CD4-positive, CD25-positive, alpha-beta regulatory T cell (primary cell): ENCODE measurements at places on chromosomes 11 and 22.

DNA sequence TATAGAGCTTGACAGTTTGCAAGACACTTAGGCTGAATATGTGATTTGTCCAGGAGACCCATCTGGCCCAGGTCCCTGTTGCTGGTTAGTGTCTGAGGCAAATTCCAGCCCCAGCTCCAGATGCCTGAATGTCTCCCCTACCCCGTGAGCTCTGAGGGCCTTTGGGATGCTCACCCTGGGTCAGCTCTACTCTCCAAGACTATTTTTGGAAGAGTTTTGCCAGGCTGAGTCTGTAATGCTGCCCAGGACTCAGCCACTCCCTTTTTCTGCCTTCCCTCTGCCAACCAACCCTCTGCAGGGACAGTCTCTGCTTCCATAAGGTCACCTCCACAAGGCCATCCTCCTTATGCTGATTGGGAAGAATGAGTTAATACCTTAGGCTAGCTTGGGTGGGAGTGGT is 66.3 kb downstream of the CABIN1 start:
- no peak for DNase-seq
- H3K4me3 ChIP-seq = no peak overlapping the region
- H3K27ac ChIP-seq = no peak overlapping the region
- peaks cover 59% of the 10 kb centered on the region for H3K36me3 ChIP-seq
- no peaks in the 10 kb centered on the region for H3K4me1 ChIP-seq

GRCh38 chr11:13440100-13440855 is 22.7 kb downstream of the BTBD10 start:
- H3K27me3 ChIP-seq = no peaks in the 10 kb centered on the region
- peaks cover 15% of the 10 kb centered on the region for H3K4me1 ChIP-seq

DNA sequence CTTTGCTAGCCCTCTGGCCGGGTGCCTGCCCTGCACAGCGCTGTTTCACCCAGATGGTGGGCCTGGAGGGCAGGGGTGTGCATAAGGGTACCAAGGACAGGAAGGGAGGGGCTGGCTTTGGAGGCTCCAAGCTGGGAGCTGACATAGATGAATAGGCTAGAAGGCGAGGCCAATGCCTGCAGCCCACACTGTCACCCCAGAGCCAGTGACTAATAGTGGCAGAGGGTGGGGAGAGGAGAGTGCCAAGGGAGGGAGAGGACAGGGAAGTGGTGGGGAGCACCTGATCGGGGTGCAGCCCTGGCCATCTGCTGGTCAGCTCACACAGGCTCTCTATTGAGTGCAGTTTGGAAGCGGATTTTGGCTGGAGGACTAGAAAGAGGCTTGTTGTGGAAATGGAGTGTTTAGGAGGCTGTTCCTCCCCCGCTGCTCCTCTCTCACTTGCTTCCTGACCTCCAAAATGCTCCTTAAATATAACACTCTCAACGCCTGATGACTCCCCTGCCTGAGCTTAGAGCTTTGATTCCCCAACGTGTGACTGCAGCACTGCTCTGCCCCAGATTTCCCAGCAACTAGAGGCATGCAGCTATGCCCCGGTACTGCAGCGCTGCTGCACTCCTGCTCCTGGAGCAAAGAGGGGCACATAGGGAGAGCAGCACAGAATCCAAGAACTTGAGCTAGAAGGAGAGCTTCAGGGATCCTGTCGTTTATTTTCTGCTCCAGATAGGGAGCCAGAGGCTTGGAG is 89.2 kb downstream of the GRAMD1B start:
- H3K36me3 ChIP-seq = no peaks in the 10 kb centered on the region
- H3K4me3 ChIP-seq = no peak overlapping the region
- no peak overlapping the region for H3K27ac ChIP-seq
- peaks cover 5% of the 10 kb centered on the region for H3K4me1 ChIP-seq

DNA sequence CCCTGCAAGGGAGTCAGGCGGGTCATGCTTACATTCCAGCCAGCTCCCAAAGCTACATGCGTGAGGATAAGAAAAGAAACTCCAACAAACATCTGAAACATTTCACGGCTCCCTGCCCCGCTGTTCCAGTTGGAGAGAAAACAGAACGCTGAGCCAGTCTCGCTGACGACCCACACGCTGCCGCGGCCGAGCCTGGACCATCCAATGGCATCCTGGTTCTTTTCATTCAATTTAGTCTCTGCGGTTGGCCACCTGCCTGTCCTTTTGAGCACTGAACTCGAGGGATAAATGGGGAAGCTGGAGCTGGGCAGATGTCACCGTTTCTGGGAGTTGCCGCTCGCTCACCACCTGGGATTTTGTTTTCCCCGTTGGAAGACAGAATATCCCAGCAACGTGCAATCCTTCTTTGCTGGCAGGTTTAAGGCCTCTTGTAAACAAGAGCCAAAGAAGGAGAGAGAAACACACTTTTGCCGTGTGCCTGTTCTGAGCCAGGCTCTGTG is 45.3 kb upstream of the SHISAL1 start:
- DNase-seq = no peak
- no peak overlapping the region for H3K4me3 ChIP-seq
- no peaks in the 10 kb centered on the region for H3K27me3 ChIP-seq
- no peak overlapping the region for H3K27ac ChIP-seq
- no peaks in the 10 kb centered on the region for H3K36me3 ChIP-seq

GRCh38 chr22:33807470-33807869 is 112.8 kb downstream of the LARGE1 start:
- H3K4me3 ChIP-seq = no peak overlapping the region
- DNase-seq = no peak
- no peaks in the 10 kb centered on the region for H3K4me1 ChIP-seq
- no peak overlapping the region for H3K27ac ChIP-seq

DNA sequence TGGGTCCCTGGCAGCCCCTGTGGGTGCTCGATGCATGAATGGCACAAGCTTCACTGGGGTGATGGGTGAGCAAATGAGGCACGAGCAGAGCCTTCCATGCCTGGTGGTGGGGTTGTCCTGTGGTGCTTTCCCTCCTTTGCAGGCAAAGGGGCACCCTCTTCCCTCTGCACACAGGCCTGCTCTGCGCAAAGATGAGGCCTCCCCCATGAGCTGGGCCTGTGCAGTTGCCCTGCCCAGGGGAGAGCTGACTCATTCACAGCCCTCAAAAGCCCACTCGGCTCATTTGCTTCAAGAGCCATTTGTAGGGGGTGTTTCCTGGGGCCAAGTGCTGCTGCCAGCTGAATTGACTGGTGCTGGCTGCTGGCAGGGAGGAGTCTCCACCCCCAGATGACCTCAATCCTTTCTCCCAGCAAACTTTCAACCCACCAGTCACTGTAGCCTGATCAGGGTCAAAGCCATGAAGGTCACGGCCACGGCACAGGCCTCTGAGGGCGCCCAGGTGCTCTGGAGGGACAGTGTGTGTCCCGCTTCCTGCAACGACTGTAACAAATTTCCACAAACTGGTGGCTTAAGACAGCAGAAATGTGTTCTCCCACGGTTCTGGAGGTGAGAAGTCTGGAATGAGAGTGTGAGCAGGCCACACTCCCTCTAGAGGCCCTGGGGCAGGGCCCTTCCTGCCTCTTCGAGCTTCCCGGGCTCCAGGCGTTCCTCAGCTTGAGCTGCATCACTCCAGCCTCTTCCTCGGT is 48.8 kb upstream of the ANO1 start:
- no peaks in the 10 kb centered on the region for H3K27me3 ChIP-seq
- H3K4me1 ChIP-seq = no peaks in the 10 kb centered on the region
- no peaks in the 10 kb centered on the region for H3K36me3 ChIP-seq
- DNase-seq = no peak

- H3K4me3 ChIP-seq = peak overlapping the region; percentile 29
- DNase-seq = peak; percentile 11
- no peaks in the 10 kb centered on the region for H3K27me3 ChIP-seq
- no peaks in the 10 kb centered on the region for H3K36me3 ChIP-seq
Measured at GRCh38 chr11:17161515-17161914, 46.3 kb downstream of the PIK3C2A start.

DNA sequence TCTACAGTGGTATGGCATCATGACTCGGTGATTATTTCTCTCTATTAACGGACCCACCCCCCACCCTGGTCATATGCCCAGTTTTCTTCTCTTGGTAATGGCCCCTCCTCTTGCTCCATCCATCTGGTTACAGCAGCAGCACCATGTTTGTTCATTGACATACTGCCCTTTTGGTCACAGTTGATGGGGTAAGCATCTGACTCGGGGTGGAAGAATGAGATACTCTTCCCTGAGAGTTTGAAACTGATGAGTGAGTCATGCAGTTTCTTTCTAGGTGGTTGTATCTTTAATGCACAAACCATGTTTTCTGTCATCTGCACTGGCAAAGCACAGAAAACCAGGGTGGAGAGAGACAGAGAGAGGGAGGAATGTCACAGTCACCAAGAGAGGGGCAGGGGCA is 126.0 kb downstream of the SYN3 start:
- DNase-seq = no peak
- H3K4me3 ChIP-seq = no peak overlapping the region
- no peaks in the 10 kb centered on the region for H3K27me3 ChIP-seq
- H3K36me3 ChIP-seq = no peaks in the 10 kb centered on the region
- no peak overlapping the region for H3K27ac ChIP-seq

DNA sequence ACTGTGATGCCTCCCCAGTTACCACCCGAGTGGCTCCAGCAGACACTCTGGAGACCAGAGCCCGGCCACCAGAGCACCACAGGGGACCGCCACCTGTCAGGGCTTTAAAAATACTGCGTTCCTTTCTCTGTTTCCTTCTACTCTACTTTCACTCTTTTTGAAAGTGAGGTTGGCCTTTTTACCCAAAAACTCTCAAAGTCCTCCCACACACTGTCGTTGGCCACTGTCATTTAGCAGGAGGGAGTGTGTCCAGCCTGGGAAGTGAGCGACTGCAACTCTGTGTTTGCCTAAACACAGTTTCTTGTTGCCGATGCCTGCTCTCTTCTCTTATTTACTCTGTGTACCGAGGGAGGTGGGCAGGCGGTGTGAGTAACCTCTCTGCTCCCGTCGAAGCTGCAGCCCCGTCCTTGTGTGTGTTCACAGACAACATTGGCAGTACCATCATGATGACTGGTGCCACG is 90.8 kb upstream of the CLDN5 start:
- peaks cover 10% of the 10 kb centered on the region for H3K4me1 ChIP-seq
- no peak for DNase-seq

DNA sequence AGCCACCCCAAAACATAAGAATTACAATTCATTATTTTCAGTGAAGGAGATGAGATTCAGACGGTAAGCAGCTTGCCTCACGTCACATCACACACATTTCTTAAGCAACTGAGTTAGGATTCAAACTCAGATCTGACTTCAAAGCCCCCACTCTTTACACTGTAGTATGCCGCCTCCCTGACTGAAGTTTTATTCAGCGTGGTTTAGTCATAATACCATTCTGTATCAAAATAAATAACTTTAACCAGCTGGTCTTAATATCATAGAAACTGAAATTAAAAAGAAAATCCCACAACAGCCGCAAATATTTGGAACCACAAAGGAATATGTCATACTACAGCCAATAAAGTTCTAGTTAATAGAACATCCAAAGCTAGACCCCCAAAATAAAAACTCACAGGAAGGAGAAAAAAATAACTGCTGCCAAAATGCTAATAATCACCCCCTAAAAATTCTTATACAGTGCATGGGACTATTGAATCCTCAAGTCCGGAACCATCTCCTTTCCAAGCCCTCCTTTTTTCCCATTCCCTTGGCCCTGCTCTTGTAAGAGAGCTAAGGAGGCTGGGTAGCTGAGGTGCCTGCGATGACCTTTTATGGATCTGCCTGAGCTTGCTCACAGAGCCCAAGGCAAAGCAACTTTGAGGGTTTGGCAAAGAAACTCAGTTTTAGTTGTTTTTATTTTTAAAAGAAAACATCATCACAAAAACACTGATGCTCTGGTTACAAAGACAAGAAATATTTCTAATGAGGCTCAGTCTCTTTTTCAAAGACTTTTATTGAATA is 334.5 kb downstream of the TTC28 start:
- no peak overlapping the region for H3K4me3 ChIP-seq
- H3K4me1 ChIP-seq = no peaks in the 10 kb centered on the region
- H3K27me3 ChIP-seq = peaks cover 6% of the 10 kb centered on the region
- no peak for DNase-seq
- H3K27ac ChIP-seq = no peak overlapping the region
- H3K36me3 ChIP-seq = no peaks in the 10 kb centered on the region

GRCh38 chr22:27480487-27480886 is 321.1 kb downstream of the MN1 start:
- no peaks in the 10 kb centered on the region for H3K36me3 ChIP-seq
- DNase-seq = no peak
- H3K4me3 ChIP-seq = no peak overlapping the region
- H3K4me1 ChIP-seq = no peaks in the 10 kb centered on the region

DNA sequence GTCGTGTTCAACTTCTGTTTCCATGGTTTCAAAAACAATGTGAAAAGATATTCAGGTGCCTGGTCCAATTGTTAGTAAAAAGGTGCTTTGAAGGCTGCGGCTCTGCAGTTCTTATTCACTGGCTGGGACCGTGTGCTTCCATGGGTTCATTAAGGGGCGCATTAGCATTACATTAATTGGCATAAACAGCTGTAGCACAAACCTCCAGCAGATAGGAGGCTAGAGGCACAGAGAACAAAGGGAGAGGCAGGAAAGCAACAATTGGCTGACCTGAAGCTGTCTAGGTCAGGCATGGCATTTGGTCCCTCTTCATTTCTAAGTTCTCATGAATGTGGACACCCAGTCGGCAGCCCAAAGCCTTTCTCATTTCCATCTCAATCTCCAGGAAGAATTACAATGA is 16.6 kb downstream of the PAK1 start:
- H3K4me1 ChIP-seq = no peaks in the 10 kb centered on the region
- no peak overlapping the region for H3K27ac ChIP-seq
- no peaks in the 10 kb centered on the region for H3K36me3 ChIP-seq
- H3K27me3 ChIP-seq = no peaks in the 10 kb centered on the region
- DNase-seq = no peak

- H3K27me3 ChIP-seq = no peaks in the 10 kb centered on the region
- no peak overlapping the region for H3K4me3 ChIP-seq
- no peaks in the 10 kb centered on the region for H3K4me1 ChIP-seq
- H3K27ac ChIP-seq = no peak overlapping the region
- no peak for DNase-seq
Measured at GRCh38 chr11:24386546-24387397, 110.1 kb upstream of the LUZP2 start.

DNA sequence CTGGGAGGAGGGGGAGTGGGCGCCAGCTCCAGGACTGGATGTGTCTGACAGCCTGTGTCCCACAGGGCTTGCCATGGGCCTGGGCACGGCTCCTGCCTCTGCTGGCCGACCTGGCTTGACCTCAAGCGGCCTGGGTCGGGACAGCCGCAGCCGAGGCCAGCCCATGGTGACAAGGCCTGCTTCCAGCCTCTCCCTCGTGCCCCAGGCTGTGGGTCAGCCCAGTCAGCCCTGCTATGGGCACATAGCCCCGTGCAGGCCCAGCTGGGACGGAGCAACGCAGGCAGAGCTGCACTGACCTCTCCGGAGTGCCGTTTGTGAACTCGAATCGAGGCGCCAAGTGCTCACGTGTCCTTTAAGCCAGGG is 17.9 kb downstream of the OSBPL5 start:
- no peaks in the 10 kb centered on the region for H3K36me3 ChIP-seq
- no peak for DNase-seq
- H3K4me3 ChIP-seq = no peak overlapping the region
- H3K27ac ChIP-seq = no peak overlapping the region
- H3K4me1 ChIP-seq = no peaks in the 10 kb centered on the region

DNA sequence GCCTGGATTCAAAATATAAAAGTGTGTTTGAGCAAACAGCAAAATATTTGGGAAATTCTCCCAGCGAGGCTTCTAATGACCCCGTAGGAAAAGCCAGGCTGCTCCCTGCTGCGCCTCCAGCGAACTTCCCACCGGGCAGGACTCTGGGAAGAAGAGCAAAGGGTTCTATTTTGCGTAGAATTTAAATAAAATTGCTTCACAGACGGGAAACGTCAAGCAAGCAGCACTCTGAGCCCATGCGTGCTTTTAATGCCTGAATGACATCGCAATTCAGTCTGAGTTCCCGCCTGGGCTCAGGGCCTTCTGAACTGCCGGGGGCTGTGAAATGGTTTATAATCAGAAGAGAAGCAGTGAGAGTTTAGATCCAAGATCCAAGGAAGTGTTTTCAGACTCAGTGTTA is 775.1 kb downstream of the BRD1 start:
- no peak overlapping the region for H3K4me3 ChIP-seq
- no peaks in the 10 kb centered on the region for H3K27me3 ChIP-seq
- H3K36me3 ChIP-seq = no peaks in the 10 kb centered on the region
- no peaks in the 10 kb centered on the region for H3K4me1 ChIP-seq
- H3K27ac ChIP-seq = no peak overlapping the region
